ENCODE measurements at places on chromosomes 2 and 18. TPM values are rescaled to one million over a fixed set of nuclear protein-coding genes. Genes with fewer than 3 reads are reported as not detected.
A peak's percentile ranks its signal among the peaks of the same experiment; 100 is the strongest.

The SOWAHC gene
- total RNA-seq, result 0.31 TPM

GRCh38 chr18:50836521-50836957 lies 16.7 kb upstream of the MRO start:
- DNase-seq, result no peak

GRCh38 chr2:143745060-143745459 lies 615.8 kb downstream of the ARHGAP15 start:
- DNase-seq, result no peak

DNA sequence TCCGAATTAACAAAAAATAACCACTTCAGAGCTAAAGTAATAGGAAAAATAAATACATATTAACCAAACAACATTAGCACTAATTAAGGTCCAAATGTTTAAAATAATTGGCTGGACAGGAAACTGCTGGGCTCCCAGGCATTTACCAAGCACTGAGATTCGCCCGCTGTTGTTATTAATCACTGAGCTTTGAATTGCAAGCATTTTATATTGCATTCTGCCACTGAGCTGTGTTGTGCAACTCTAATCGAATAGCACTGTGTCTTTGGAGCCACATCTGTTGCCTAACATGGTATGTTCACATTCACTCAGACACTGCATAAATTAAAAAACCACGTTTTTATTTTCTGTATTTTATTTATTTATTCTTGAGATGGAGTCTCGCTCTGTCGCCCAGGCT lies 88.9 kb downstream of the SOWAHC start:
- no peak for DNase-seq

DNA sequence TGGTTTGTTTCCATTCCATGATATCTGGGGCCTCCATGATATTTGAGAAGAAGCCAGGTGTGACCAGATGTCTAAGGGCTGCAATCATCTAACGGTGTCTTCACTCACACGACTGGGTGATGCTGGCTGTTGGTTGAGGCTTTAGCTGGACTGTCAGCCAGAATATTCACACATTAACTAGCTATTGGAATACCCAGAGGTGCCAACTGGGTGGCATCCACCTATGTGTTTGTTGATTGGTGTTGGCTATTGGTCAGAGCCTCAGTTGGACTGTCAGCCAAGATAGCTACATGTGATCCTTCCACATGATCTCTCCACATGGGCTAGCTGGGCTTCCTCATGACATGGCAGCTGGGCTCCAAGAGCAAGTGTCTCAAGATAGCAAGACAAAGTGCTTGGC lies 117.4 kb downstream of the CDCA7 start:
- no peak for DNase-seq

- no peak for DNase-seq
Measured at GRCh38 chr2:84393829-84394228, 65.3 kb downstream of the SUCLG1 start.

DNA sequence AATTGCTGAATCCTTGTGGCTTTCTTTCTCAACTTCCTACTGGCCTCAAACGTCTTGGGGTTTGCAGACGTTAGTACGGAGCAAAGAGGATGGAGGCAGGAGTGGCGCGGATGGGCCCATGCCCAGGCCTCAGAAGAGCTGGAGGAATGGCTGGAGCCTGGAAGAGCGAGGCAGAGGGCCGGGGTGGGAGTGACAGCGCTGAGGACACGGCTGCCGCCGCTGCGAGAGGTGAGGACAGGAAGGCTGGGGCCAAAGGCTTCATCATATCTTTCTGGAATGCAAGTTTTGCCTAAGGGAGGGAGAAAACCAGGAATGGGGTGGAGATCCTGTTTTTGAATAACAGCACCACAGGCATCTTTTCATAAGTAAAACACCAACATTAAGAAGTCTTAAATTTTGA lies 178.5 kb upstream of the SESTD1 start:
- DNase-seq, result no peak

DNA sequence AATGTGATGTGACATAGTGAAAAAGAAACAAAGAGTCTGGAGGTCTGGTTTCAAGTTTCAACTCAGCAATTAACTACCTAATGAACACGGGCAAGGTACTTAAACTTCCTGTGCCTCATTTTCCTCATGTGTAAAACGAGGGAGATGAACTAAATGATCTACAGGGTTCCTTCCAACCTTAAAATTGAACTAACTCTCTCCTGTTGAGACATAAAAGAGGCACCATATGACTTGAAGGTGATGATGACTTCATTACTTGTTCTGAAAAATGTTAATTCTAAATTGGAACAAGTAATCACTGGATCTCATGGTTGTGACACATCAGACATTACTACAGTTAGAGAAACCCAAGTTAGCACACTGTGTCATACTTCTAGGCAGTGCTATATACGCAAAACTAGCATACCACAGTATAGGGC lies 8.9 kb upstream of the REL start:
- DNase-seq, result no peak

DNA sequence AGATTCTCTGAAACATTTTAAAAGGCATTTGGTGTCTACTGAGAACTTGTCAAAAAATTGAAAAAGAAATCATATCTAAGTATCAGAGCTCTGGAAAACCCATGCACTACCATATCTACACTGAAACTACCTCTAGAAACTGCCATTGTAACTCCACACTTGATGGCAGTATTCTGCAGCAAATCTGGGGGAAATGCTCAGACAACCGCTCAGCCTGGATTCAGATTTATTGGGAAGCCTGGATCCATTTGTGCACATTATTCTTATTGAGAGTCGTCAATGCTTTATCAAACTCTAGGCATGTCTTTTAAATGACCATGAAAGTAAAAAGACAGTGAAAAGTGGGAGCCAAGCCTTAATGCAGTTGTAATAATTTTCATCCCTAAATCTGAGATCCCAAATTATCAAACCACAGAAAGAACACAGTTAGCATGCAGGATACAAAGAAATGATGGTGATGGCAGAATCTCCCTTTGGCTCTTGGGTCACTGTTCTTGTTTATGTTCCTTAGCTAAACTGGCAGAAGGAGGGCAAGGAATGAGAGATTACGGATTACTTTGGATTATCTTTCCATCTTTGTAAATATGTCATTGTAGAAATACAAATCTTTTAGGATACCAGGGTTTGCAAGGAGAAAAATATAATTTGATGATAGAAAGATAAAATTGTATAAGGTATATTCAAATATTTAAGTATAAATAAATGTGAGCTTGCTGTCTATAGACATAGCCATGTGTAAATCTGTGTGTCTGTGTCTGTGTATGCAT lies 512.1 kb upstream of the SYT4 start:
- no peak for DNase-seq

DNA sequence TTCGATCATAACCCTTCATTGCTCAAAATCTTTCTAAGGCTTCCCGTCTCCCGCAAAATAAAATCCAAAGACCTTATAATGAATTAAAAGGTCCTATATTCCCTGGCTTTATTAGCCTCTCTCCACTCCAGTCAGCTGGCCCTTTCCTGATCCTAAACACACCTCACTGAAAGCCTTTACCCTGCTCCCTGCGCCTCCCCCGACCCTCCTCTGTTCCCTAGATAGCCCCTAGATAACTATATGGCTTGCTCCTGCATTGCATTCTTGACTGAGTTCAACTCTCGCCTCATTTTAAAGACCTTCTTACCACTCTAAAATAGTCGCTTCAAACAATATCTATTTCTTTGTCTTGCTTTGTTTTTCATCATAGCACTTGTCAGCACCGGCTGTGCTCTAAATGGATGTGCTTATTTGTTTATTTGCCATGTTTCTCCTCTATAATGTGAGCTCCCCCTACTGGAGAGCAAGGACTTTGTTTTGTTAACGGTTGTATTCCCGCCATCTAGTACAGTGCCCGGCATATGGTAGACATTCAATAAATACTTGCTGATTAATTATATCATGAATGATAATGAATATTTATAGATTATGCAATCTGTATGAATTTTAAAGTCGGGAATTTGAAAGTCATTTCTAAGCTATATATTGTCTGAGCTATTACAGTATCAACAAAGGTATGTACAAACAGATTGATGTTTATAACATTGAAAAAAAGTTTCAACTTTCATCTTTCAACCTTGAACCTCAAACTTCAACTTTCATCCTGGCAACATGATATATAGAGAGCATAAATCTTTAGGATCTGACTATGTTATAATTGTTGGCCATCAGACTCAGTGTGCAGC lies 32.4 kb upstream of the VIT start:
- no peak for DNase-seq

DNA sequence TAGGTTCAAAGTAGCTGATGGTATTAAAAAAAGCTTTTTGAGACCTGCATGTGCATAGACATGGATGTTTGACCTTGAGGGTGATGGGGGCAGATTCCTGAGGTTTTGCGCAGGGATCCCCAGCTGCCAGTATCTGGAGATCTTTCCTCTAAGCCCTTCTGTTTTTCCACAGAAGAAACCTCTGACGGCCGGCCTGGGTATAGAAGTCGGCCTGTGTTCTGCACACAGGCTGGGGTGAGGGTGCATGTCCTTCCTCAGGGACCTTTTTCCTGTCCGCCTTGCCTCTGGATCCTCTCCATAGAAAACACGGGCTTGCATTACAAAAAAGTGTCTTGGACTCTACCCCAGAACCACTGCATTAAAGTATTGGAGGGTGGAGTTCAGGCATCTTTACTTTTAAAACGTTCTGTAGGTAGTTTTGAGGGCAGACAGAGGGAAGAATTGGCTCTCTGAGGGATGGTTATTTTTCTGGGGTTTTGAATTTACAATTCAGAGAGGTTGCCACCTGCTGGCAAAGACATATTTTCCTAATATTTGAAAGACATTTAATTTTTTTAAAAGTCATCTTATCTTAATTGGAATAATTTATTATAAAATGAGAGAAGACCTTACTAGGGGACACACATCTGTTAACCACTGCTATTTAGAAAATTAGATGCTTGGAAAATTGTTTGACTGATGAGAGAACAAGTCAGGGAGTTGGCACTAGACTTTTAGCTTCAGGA lies 350.6 kb downstream of the DCDC2C start:
- DNase-seq, result no peak

- peak; percentile 56 for DNase-seq
Measured at GRCh38 chr2:101387151-101387834, at the start of gene CREG2. Gene CREG2, minus strand, starts transcription at chr2:101387503. Its CDS starts 46 bp downstream, at chr2:101387457.

DNA sequence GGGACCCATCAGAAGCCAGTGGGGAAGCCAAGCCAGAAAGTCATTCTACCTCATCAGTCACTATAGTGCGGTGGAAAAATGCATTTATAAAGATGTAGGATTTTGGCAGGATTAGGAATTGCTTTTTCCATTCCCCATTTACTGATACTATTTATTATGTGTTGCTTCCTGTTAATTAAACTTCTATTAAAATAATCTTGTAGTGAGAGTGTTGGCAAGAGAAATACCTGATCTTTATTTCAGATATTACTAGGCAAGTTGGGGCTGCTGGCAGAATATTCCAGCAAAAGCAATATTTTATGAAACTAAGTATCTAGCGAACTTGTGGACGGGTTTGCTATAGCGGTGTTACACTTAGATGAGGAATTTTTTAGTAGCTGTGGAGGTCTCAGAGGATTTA lies 23.9 kb upstream of the CDC42EP3 start:
- DNase-seq, result no peak

All from activated T-helper 1 cell treated with anti-CD3 and anti-CD28 coated beads, Interleukin-12 subunit alpha, Interleukin-12 subunit beta, Interleukin-2, Interleukin-4 antibody, amounts not matched to agents 30 ng/mL and 10 ng/mL and 1 ng/mL, durations not matched to agents 14 hours and 24 hours and 36 hours (primary cell).